ENCODE measurements at places on chromosomes 3 and 15.

DNA sequence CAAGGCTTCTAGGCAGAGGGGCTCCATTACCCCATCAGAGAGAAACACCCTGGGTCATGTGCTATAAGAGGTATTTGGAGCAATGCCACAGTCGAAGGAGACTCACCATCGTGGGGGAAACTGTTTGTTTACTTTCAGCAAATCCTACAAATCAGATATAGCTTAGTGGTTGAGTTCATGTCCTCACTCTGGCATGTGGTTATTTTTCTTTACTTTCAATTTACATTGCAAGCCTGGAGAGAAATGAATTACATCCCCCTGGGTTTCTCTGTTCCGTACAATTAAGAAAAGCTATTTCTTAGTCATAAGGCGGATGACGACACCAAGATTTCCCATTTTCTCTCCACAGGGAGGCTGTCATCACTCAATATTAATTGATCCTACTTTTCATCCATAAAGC is 36.9 kb downstream of the RFTN1 start:
- DNase-seq: peak; percentile 69

- DNase-seq: no peak
Observed at GRCh38 chr3:196007744-196008335, 74.0 kb downstream of the TFRC start.

GRCh38 chr15:74387141-74387541 is 19.7 kb upstream of the CYP11A1 start:
- DNase-seq: no peak

DNA sequence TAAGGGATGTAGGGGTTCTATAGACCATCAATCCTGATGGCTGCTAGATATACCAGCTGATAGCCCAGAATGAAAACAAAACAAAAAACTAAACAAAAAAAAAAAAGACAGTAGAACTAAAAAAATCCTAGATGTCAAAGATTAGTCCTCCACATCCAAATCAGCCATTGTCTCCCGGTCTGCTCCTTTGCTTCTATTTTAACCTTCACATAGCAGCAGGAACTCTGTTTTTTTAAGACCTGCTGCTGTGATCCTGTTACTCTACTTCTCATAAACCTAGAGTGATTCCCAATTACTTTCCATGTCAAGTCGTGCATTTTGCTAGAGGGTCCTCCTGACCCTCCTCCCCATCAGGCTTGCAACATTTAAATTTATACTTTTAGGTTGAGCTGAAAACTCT is 2.5 kb downstream of the IFT122 start:
- DNase-seq: no peak

GRCh38 chr3:655824-656223 is 437.0 kb upstream of the CNTN6 start:
- DNase-seq: no peak

DNA sequence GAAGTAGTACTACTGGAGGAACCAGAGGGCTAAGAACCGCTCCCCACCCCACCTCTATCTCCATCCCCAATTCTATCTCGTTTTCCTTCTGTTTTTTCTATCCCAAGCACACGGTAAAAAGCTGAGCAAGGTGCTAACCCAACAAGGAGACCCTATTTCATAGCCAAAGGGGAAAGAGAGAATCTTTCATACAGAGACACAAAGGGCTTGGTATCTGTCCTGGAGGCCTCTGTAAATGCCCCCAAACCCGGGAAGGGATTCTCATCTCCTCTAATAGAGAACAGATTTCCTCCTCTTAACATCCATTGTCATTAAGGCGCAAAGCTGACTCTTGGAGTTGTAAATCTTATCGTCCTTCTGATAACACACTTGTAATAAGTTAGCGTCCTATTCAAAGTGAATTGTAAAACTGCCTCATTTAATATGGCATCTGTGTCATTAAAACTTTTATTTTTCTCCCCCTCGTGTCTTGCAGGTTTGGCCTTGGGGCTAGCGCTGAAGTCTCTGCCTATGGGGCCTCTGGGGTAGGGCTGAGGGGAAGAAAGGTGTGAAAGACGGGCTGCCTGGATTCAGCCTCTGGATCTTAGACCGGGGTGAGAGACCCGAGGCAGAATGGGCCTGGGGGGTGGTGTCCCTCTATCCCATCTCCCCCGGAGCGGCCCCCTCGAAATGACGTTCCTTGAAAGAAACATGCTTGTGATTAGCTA is 12.1 kb downstream of the NR2F2 start:
- DNase-seq: no peak

- no peak for DNase-seq
Observed at GRCh38 chr3:13325892-13326443, 94.2 kb downstream of the NUP210 start.

- DNase-seq: no peak
Observed at GRCh38 chr3:116966649-116967048, 257.1 kb downstream of the TUSC7 start.

- no peak for DNase-seq
Observed at GRCh38 chr3:153972862-153973261, 148.3 kb upstream of the ARHGEF26 start.

DNA sequence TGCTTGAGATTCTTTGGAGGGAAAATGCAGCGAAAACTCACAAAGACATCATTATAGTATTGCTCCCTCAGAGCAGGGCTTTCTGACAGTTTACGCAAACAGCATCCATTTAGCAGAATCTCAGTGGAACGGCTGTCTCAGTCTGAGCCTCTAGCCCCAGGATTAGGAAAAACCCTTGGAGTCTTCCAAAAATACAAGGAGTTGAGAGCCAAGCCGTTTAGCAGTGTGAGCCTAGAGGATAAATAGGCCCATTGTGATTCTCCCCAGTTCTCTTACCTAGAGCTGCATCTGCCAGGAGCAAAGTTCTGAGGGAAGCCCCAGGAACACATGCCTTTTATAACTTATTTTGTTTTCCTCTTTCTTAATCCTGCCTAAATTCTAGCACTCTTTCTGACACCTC is 359.6 kb downstream of the NTRK3 start:
- no peak for DNase-seq

GRCh38 chr15:27254055-27254454 is 283.1 kb downstream of the GABRG3 start:
- DNase-seq: no peak

- no peak for DNase-seq
Observed at GRCh38 chr3:180808823-180809575, 103.5 kb upstream of the FXR1 start.

- peak; percentile 72 for DNase-seq
Observed at GRCh38 chr3:178392511-178392926, 143.7 kb upstream of the KCNMB2 start.

GRCh38 chr3:173826901-173827609 is 429.5 kb downstream of the NLGN1 start:
- no peak for DNase-seq

DNA sequence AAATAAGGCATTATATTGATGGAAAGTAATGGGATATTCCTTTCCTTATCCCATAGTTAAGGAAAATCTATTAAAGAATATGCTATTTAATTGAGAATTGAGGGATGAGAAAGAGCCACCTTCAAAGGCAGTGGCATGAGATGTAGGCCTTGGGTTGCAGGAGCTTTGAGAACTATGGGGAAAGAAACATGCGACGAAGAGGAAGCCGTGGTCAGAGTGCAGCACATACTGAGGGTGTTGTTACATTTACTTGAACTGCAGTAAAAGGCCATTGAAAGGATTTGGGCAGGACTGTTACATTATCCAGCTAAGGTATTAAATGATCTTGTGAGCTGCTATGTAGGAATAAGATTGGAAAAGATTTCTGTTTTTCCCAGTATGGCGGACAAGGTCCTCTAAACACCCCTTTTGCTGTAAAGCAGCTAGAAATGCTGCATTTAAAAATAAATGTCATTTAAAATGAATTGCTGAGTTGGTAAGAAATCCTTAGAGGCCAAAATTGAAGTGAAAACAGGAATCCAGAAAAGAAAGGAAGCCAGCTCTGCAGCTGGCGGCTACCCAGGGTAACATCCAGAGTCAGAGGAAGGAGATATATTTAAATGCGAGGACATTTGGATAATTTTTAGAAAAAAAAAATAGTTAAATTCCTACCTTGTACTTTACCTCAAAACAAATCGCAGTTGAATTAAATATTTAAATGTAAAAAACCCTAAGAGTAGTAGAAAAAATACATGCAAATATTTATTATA is 61.7 kb downstream of the IL1RAP start:
- peak; percentile 52 for DNase-seq

DNA sequence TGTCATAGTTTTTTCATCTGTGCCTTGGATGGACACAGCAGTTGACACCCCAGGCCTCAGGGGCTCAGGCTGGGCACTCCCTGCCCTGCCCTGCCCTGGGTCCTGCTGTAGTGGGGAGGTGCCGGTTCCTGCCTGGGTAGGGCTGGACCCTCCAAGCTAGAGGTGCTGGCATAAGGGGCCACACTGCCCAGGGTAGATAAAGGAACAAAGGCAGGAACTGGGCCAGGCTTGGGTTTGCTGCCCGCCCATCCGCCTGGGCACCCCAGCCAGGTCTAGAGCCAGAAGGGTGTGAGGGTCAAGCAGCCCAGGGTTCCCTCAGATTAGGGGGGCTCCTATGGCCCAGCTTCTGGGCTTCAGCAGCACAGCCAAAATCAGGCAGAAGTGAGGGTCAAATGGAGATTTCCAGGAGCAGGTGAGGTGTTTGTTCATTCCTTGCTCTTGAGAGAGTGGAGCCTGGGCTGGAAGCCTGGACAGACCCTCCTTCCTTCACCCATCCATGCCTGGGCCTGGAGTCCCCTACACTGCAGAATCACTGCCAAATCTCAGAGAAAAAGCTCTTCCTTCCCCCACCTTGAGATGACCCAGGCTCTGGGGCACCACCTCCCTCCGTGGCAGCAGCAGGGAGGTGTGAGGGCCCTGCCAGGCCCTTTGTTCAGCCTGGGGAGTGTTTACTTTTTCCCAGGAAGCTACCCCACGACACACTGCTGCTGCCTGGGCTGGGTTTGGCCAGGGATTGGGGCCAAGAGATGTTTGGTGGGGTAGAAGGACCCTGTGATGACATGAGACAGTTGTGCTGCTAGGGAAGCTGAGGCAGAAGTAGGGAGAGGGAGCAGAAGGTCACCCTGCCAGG is 7.1 kb downstream of the SEMA3F start:
- DNase-seq: no peak

DNA sequence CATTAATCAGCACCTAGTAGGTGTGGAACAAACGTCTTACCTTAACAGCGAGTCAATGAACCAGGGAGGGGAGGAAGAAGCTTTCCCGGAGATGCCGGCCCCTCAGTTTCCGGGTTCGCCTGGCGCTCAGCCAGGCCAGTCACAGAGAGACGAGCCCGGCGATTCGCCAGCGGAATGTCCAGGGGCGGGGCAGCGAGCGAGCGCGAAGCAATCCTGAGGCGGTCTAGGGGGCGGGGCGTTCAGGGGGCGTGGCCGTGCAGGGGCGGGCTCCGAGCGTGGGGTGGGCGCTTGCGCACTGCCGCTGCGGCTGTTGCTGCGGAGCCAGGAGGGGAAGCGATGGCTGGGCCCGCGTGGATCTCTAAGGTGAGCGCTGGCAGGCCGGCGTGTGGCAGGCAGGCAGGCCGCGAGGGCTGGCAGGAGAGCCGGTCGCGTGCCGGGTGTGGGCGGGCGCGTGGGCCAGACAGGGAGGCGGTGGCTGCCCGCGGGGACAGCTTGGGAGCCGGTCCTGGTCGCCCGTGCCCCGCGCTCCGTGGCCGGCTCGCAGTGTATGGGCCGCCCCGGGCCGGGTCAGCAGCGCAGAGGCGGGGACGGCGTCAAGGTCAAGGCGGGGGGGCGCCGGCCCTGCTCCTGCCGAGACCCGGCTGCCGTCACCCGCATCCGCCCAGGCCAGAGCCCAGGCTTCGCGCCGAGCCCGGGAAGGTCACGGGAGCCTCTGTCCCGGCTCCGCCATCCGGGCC is at the start of gene IDH3A:
IDH3A (plus strand) TSS at position 295 of the 737 bp plus-strand sequence; CDS start at position 337, 42 bp downstream.
- peak; percentile 94 for DNase-seq

- no peak for DNase-seq
Observed at GRCh38 chr3:155989536-155989935, 119.1 kb downstream of the GMPS start.

DNA sequence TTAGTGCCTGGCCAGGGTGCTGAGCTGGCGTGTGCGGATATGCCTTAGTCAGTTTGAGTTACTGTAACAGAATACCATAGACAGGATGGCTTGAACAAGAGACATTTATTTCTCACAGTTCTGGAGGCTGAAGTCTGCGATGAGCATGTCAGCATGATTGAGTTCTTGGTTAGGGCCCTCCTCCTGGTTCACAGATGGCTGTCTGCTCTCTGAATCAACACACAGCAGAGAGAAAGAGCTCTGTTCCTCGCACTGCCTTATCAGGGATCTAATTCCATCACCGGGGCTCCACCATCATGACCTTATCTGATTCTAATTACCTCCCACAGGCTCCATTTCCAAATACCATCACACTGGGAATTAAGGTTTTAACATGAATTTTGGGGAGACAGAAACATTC is 386.6 kb upstream of the DPH6 start:
- DNase-seq: no peak

DNA sequence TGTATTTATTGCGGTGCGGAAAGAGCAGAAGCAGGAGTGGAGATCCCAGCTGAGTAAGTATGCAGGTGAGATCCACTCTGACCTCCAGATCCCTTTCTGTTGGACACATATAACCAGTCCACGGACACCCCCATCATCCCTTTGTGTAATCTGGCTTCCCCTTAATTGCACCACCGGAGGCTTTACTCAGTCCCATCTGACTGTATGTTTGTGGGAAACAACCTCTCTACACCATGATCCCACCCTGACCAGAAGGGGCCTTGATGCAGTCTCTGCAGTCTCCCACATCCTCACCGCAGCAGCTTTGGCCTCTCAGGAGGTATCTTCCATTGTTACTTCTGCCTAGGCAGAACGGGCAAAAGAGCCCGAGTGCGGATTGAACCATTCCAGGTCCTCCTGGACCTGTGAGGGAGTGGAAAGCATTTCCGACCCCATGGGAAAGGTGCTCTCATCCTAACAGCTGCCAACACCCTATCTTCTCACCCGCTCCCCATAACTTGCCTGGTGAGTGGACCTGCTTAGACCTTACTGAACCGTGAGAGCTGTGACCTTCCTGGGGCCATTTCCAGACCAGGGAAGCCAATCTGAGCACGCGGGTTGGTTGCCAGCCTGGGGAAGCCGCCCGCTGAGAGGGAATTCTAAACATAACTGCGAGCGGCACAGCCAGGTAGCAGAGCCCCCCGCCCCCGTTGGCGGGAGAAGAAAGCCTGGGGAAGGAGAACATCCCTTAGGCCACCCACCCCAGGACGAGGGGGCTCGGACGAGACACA is 1.1 kb downstream of the SLCO2A1 start:
- DNase-seq: no peak

DNA sequence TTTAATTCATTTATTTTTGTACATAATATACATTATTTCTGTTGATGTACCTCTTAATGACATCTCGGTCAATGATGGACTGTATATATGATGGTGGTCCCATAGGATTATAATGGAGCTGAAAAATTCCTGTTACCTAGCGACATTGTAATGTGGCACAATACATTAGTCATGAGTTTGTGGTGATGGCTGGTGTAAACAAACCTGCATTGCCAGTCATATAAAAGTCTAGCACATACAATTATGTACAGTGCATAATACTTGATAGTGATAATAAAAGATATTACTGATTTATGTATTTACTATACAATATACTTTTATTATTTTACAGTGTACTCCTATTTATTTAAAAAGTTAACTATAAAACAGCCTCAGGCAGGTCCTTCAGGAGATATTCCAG is 15.1 kb downstream of the TTC14 start:
- DNase-seq: no peak

Data from inflammatory macrophage treated with lipopolysaccharide for 1 hour (primary cell).